ENCODE measurements at places on chromosomes 13 and 19. TPM values are rescaled to one million over a fixed set of nuclear protein-coding genes. Genes with fewer than 3 reads are reported as not detected.

Gene TMPRSS9
- not detected for total RNA-seq

Gene SERP2
- 1.4 TPM for total RNA-seq

DNA sequence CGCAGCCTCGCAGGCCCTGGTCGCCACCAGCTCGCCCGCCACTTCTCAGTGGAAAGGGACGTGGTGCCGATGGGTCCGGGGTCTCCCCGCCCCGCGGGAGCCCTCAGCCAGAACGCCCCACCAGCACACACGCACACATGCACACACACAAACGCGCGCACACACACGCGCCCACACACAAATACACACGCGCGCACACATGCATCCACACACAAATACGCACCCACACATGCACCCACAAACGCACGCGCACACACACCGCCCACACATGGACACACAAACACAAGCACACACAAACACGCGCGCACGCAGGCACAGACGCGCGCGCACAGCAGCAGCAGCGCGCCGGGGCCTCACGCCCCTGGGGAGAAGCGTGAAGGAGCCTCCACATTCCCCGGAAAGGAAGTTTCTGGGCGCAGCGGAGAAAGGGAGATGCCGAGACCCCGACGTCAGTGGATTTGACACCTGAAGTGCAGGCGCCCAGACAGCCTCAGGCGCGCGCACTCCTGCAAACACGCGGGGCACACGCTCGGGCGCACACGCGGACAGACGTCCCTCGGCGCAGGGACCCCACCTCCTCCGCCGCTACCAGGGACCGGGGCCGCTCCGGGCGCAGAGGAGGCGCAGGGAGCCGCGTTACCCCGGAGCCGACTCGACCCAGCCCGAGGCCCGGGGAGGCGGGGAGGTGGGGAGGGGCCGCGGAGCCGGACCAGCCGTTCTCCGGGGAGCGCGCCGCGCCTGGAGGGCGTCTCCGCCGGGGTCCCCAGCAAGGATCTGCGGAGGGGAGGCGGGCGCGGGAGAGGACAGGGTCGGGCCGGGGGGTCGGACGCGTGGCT, 622 bp downstream of the RASA3 start:
- no peaks in the 10 kb centered on the region for H3K27me3 ChIP-seq
- H3K36me3 ChIP-seq: no peaks in the 10 kb centered on the region
- DNase-seq: no peak
- peak overlapping the region; percentile 90 for H3K4me3 ChIP-seq
- peaks cover 46% of the 10 kb centered on the region for H3K4me1 ChIP-seq
- peak overlapping the region; percentile 83 for H3K27ac ChIP-seq

DNA sequence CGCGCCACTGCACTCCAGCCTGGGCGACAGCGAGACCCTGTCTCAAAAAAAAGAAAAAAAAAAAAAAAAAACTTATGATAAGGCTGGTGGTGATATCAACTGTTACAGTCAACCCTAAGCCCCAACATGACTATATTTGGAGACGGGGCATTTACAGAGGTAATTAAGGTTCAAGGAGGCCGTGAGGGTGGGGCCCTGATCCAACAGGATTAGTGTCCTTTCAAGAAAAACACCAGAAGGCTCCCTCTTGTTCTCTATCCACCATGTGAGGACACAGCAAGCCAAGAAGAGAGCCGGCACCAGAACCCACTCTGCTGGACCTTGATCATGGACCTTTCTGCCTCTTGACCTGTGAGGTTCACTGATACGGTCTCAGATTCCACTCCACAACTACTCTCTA, 14.1 kb downstream of the MIER2 start:
- no peaks in the 10 kb centered on the region for H3K27me3 ChIP-seq
- H3K36me3 ChIP-seq: peaks cover 80% of the 10 kb centered on the region
- H3K27ac ChIP-seq: no peak overlapping the region
- H3K4me1 ChIP-seq: no peaks in the 10 kb centered on the region

- peaks cover 1% of the 10 kb centered on the region for H3K4me1 ChIP-seq
- peaks cover 13% of the 10 kb centered on the region for H3K27me3 ChIP-seq
- no peak for DNase-seq
- H3K27ac ChIP-seq: no peak overlapping the region
- H3K4me3 ChIP-seq: no peak overlapping the region
These were observed 10.1 kb downstream of the SSC5D start for GRCh38 chr19:55498246-55498840.

Gene ZNF816
- 7.9 TPM for total RNA-seq

Gene ZNF729
- total RNA-seq: not detected

Gene CFAP97D2
- not detected for total RNA-seq

DNA sequence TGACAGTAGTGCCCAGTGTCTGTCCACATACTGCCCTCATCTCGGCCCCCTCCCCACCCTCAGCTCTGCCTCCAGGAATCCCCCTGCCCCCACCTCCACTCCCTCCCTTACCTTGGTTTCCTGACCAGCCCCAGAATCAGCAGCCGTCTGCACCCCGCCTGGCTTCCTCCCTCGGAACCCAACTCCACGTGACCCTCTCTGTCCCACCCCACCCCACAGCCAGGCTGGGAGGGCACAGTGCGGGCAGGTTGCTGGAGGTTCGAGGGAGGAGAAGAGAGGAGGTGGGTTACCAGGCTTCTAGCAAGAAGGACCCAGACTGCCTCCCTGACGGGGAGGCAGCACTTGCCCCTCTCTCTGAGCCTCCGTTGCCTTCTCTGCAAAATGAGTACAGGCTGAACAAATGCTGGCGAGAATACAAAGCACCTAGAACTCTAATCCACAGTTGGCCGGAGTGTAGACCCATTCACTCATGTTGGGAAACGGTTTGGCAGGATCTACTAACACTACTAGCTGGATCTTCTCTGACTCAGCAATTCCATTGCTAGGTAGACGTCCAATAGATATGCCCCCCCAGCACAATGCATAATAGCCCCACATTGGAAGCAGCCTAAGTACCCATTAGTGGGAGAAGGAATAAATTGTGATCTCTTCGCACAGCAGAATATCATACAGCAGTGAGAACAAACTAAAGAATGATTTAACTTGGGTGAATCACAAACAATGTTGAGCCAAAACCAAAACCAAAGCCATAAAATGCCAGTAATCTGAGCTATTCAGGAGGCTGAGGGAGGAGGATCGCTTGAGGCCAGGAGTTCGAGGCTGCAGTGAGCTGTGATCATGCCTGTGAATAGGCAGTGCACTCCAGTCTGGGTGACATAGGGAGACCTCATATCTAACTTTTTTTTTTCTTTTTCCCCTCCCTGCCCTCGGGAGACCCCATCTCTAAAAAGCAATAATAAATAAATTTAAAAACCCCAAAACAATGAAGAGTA, at the start of gene RASAL3:
TSS of gene RASAL3 (minus strand) at position 151 of the 992 bp plus-strand sequence. CDS start 186 bp downstream, outside the sequence.
- H3K4me1 ChIP-seq: peaks cover 11% of the 10 kb centered on the region
- DNase-seq: no peak
- no peaks in the 10 kb centered on the region for H3K36me3 ChIP-seq
- peaks cover 28% of the 10 kb centered on the region for H3K27me3 ChIP-seq
